ENCODE measurements at places on chromosomes 3 and 15.

GRCh38 chr3:171654809-171655208 lies 155.5 kb downstream of the PLD1 start:
- no peak for DNase-seq

DNA sequence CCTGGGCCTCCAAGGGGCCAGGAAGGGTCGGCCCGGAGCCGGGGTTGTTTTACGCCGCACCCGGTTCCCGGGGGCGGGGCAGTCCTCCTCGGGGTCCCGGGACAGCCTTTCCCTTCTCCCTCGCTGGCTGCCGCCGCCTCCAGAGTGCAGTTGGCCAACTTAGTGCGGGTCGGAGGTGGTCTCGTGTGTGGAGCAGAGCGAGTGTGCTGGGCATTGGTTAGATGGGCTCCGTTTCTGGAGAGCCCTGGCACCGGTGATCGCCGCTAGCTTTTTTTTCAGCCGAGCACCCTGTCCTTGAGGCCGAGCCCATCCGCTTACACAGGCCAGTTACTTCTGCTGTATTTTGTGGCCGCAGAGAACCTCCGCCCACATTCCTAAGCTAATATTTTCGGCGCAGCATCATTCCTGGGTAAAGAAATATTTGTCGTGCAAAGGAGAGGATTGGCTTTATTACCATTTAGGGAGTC lies 585 bp downstream of the KIF23 start:
- DNase-seq: peak; percentile 81

GRCh38 chr3:23537101-23537551 lies 268.6 kb upstream of the UBE2E1 start:
- DNase-seq: no peak

DNA sequence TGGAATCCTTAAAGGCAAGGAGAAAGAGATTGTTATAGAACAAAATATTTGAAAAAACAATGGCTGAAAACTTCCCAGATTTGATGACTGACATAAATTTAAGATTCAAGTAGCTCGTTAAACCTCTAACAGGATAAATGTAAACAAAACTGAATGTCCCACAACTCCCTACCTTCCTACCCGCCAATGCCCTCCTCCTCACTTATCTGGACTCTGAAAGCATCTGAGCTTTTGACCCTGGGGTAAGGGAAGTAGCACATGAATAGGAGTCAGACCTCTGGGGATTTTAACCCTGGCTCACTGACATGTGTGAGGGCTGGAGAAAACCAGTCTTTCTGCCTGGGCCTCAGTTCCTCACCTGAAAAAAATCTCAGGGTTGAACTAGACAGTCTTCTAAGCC lies 26.9 kb downstream of the CYP19A1 start:
- DNase-seq: no peak

DNA sequence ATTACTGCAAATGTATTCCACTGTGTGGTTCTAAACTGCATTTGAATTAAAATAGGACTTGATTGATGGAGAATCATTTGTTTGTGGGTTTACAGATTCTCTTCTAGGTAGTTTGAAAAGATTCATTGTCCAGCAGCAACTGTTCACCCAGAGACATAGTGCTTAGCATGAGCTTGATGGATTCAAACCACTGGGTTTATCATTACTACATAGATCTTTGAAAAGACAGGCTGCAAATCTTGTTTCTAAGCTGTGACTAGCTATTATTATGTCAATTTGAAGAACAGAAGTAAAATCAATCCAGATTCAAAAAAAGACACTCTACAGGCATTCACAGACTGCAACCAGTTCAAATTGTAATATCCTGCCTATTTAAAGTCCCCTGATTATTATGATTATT lies 49.8 kb downstream of the MBNL1 start:
- DNase-seq: no peak

- no peak for DNase-seq
Measured at GRCh38 chr3:197878427-197878826, 71.6 kb upstream of the RPL35A start.

- DNase-seq: no peak
Measured at GRCh38 chr15:92495446-92495845, 101.8 kb downstream of the ST8SIA2 start.

GRCh38 chr3:28745916-28746617 lies 397.4 kb upstream of the AZI2 start:
- no peak for DNase-seq

- DNase-seq: no peak
Measured at GRCh38 chr15:31314380-31314779, 12.3 kb upstream of the KLF13 start.

GRCh38 chr15:48642795-48643194 lies 2.7 kb downstream of the FBN1 start:
- no peak for DNase-seq

- no peak for DNase-seq
Measured at GRCh38 chr3:157086060-157086750, 73.7 kb downstream of the CCNL1 start.

GRCh38 chr3:183144363-183144762 lies 18.2 kb downstream of the LAMP3 start:
- DNase-seq: no peak

GRCh38 chr3:52122491-52122890 lies 31.7 kb downstream of the POC1A start:
- no peak for DNase-seq

GRCh38 chr3:56682462-56683121 lies 473 bp downstream of the TASOR start:
- peak; percentile 38 for DNase-seq

DNA sequence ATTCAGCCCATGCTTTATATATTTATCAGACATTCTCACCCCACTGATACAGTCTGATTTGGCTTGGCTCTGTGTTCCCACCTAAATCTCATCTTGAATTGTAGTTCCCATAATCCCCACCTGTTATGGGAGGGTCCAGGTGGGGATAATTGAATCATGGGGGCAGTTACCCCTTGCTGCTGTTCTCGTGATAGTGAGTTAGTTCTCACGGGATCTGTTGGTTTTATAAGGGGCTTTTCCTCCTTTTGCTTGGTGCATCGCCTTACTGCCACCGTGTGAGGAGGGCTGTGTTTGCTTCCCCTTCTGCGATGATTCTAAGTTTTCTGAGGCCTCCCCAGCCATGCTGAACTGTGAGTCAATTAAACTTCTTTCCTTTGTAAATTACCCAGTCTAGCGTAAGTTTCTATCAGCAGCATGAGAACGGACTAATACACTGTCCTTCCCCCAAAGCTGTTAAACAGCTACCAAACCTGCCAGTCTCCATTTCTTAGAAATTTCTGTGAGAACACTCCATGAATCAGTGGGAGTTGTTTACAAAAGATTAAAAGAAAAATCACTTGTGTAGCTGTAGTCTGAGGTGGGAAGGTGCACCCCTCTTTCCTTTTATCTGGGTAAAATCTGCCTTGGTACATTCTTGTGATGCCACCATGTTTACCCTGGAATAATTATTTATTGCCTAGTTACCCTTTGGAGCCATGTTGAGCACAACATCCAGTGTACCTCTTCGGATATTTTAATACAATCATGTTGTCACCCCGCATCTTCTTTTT lies 160.5 kb downstream of the THSD4 start:
- DNase-seq: no peak

Measured in H4 (cell line).